ENCODE measurements at places on chromosomes 13 and 19.

DNA sequence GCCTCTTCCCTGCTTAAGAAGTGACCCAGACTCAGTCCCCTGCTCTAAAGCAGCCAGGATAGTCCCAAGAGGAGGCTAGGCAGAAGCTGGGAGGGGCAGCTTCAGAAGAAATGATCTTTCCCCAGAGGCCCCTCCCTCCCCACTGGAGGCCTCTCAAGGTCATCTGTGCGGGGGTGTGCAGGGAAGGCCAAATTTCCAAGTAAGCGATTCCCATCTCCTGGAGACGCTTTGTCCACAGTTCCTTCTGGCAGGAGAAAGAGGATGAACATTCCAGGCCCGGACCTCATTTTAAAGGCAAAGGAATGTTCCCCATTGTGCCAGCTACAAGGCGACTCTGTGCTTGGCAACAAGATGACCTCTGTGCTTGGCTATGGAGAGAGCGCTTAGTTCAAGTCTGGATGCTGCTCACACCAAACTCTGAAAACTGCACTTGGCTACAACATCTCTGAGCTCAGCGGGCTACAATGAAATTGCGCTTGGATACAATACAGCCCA is 23.5 kb downstream of the COL5A3 start:
- DNase-seq = no peak

DNA sequence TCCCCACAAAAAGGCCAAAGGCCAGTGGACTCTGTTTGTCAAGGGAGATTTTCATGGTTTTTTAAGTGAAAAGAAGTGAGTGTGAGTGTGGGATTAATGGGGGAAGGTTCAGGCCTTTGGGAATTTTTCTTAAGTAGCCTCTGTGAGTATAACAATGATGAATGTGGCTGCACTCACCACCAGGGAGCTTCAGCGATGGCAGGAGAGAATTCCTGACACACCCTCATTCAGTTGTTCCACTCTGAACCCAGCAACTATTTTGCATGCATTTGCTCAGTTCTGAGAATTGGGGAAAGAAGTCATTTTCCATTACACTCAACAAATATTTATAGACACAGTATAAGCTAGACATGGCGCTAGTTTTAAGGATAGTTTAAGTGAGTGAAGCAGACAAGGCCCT is 117.9 kb downstream of the CCNA1 start:
- DNase-seq = no peak

DNA sequence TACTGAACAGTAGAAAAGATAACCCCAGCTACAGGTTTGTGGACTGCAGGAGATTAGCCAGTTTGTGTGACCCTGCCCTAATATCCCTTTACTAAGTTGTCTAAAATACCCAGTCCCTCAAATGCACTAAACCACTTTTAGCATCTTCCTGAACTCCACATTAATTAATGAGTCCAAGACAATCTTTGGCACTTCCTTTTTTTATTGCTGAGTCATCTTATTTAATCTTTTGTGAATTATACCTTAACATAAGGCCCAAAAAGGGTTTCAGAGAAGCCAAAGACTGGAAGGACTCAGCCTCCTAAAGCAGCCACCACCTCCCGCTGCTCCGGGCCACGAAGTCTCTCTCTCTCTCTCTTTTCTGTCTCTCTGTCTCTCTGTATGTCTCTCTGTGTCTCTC is 48.8 kb upstream of the PDCD5 start:
- DNase-seq = no peak

DNA sequence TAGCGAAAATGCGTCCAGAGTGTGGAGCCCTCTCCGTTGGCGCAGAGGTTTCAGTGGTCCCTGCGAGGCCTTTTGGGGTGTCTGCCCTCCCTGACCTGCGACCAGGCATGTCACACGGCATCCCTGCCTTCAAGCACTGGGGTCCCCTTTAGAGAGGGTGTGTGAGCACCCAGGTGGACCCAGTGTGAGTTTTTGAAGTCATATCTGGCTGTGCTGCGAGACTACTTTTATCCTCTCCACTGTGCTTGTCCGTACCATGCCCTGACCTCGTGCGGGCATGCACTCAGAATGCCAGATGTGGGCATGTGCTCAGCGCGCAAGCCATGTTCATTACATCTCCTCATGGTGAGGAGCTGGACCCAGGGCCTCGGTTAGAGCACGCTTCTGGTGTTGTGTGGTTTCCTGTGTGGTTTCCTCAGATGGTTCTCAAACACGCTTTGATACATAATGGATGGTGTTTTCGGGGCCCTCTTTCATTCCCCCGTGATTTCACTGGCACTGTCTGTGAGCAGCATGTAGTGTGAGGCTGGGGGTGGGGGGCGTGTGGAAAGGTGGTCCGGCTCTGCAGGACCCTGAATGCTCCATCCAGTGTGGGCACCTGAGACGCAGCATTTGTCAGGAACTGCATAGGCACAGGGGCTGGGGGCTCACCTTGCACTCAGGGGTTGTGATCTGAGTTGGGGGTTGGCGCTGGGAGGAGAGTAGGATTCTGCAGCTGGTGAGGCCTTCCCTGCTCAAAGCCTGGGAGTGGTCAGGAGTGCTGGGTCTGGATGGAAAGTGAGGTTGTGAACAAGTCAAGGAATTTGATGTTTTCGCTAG is 2.3 kb downstream of the TFDP1 start:
- no peak for DNase-seq

- peak; percentile 82 for DNase-seq
These were observed 19.0 kb upstream of the GPI start for GRCh38 chr19:34345947-34346351.

GRCh38 chr13:42971691-42972347 is 20.2 kb downstream of the EPSTI1 start:
- DNase-seq = no peak

DNA sequence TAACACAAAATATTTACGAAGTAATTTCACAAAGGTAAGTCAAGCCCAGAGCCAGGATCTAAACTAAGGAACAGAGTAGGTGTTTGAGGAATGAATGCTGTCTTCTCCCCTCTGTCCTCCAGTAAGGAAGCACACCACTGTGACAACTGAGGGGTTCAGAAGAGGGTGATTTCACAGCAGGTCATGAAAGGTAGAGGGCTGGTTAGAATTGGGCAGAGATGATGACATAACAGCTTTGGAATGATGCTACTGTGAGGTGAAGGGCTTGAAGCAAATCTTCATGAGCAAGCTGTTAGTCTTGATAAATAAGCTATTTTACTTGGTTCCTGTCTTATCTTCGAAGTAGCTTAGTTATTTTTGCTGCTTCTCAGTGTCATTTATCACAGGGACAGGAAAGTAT is 498.6 kb downstream of the FGF9 start:
- DNase-seq = no peak

GRCh38 chr19:48393559-48394330 is at the start of gene GRIN2D:
Gene GRIN2D (plus strand): TSS chr19:48393668. CDS start chr19:48398393, 4,725 bp downstream.
- DNase-seq = no peak

- no peak for DNase-seq
These were observed 74.8 kb downstream of the TSHZ3 start for GRCh38 chr19:31274251-31275067.

DNA sequence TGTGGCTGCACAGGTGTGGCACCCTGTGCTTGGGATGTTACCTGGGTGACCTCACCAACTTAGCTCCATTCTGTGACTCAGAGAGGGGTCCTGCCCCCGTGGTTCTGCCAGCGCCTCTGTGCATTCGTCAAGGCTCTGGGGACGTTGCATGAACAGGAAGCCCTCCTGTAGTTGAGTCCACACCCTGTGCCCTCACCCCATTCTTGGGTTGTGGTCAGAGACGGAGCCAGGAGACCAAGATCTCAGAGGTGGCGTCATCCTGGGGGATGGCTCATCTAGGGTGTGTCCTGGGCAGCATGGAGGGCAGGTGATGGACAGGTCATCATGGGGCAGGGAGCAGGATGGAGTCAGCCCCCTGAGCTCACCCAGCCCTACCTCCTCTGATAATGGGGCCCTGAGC is 2.5 kb downstream of the COX6B2 start:
- no peak for DNase-seq

GRCh38 chr13:95174517-95174916 is 126.7 kb downstream of the ABCC4 start:
- no peak for DNase-seq

DNA sequence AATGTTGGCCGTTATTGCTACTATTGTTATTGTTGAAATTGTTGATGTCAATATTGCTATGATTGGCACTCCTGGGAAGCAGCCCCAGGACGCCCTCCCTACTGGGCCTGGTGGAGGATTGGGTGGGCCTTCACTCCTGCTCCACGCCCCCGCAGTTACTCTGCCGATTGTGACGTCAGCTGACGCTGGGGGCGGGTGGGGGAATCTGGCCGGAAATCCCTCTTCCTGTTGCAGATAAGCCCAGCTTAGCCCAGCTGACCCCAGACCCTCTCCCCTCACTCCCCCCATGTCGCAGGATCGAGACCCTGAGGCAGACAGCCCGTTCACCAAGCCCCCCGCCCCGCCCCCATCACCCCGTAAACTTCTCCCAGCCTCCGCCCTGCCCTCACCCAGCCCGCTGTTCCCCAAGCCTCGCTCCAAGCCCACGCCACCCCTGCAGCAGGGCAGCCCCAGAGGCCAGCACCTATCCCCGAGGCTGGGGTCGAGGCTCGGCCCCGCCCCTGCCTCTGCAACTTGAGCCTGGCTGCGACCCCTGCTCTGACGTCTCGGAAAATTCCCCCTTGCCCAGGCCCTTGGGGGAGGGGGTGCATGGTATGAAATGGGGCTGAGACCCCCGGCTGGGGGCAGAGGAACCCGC is at the start of gene ETV2:
ETV2 (plus strand) TSS at position 231 of the 637 bp plus-strand sequence. CDS start 716 bp downstream, outside the sequence.
- DNase-seq = peak; percentile 72

GRCh38 chr19:12794196-12794941 is 3.1 kb downstream of the JUNB start:
- DNase-seq = no peak

DNA sequence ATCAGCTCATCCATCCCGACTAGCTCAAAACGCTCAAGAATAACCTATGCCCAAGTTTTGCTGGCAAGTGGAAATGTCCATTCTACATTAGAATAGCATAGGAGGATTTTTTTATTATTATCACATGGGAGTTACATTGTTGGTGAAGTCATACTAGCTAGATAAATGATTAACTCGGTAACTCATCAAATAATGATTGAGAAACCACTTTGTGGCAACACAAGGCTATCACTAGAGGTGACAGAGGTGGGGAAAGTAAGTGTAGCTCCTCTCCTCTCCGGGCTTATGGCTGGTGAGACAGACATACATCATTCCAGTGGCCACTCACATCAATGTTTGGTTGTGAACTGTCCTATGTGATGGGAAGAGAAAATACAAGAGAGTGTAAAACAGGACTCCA is 161.6 kb downstream of the ZIC5 start:
- DNase-seq = no peak

- no peak for DNase-seq
These were observed 13.7 kb downstream of the SMIM24 start for GRCh38 chr19:3466635-3467034.

GRCh38 chr13:77836423-77836822 is 82.2 kb downstream of the EDNRB start:
- no peak for DNase-seq

DNA sequence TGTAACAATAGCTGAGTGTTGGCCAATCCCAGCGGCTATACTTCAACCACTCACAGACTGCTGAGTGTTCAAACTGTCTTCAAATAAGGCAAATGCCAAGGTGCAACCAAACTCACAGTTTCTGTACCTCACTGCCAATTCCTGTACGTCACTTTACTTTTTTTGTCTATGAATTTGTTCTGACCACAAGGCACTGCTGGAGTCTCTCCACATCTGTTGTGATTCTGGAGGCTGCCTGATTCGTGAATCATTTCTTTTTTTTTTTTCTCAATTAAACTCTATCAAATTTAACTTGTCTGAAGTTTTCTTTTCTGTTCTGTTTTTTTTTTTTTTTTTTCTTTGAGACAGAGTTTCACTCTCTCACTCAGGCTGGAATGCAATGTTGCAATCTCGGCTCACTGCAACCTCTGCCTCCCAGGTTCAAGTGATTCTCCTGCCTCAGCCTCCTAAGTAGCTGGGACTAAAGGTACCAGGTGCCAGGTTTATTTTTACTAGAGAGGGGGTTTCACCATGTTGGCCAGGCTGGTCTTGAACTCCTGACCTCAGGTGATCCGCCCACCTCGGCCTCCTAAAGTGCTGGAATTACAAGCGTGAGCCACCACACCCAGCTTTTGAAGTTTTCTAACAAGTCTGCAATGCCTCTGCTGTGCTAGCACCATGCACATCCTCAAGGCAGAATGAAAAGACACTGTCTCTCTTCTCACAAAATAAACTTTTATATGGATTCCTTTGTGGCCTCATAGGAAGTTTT is 401.7 kb downstream of the IRS2 start:
- no peak for DNase-seq

DNA sequence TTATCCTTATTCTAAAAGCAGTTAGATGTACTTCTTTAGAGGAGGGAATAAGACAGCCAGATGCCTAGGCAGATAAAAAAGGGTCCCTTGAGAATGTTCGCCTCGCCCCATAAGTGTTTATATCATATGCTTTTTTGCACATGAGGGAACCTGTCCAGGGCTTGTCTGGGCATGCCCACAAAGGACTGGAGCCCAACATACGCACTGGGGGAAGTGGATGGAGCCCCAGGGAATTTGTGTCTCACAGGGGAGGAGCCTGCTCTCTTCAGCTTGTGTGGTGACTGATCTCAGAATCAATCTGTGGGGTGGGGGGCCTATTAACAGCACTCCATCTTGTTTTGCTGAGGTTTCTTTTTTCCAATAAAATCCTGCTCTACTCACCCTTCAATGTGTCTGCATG is 22.6 kb downstream of the MED4 start:
- DNase-seq = no peak

GRCh38 chr13:95708391-95708774 is 31.4 kb downstream of the DNAJC3 start:
- DNase-seq = no peak

DNA sequence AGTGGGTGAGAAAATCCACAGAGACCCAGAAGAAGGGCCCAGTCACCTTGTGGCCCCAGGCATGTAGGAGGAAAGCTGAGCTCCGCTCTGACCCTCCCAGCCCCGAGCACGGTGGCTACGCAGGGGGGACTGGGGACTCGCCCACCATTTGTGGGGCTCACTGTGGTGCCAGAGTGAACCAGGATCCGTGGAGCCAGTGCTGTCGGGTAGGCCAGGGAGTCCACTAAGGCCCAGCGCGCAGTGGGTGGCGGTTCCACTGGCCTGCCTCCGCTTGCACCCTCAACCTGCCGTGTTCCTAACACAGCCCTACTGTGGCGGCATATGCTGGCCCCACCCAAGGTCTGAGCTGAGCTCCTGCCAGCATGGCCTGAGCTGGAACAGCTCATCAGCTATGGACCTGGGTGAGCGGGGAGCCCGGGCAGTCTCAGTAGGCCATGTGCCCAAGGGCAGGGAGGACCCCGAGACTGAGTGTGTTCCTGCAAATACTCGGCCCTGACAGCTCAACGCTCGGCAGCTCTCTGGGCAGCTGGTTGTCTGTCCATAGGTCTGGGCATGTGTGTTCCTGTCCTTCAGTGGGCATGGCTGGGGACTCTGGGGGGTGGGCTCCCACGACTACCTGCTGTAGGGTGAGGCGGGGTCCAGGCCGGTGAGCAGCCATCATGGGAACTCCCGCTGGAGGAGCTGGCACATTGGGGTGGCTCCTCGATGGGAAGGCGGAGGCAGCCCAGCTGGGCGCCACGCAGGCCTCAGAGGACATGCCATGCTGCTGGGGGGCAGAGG is 36.6 kb downstream of the CEBPG start:
- no peak for DNase-seq

- no peak for DNase-seq
These were observed 6.8 kb upstream of the KPTN start for GRCh38 chr19:47490847-47491246.
